ENCODE measurements at places on chromosomes 6 and 20.

DNA sequence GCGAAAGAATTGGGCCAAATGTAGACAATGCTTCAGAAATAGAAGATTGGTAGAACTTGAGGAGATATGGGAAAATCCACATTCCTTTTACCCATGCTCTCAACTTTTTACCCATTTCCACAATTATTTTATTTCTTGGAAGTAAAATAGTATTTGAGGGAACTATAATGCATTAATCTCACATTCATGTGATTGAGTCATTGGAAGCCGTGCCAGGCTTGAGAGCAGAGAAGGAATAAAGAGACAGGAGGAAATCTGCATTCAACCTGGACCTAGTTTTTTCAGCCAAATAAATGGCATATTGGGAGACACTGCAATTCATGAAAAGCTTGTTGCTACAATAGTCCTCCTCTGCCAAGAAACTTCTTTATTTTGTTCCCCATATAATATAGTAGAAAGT is 2.8 kb upstream of the NUP153 start:
- no peaks in the 10 kb centered on the region for H3K27me3 ChIP-seq
- no peak for DNase-seq
- H3K36me3 ChIP-seq = no peaks in the 10 kb centered on the region

DNA sequence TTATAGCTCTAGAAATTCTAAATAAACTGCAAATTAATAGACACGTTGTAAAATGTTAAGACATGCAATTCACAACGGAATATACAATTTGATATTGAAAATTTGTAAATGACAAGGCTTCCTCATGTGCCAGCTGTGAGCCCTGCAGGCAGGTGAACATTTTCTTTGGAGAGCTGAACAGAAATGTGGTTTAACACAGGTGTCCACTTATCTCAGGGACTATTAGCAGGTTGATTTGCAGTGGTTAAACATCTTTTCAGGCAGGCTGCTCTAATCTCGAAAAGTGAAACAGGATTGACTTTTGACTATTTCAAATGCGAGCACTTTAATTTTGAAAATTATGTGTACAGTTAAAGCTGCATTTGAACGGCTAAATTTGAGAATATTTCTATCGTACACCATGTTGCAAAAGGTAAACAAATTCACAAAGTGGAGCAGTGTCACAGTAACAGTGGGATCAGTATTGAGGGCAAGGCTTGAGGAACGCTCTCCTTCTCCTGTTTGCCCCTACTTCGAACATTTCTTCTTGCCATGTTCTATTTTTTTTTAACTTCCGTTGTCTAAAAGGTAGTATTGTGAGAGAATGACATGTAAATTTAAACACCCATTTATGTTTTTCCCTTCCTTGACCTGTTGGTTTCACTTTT is 210.8 kb downstream of the CDKAL1 start:
- H3K4me1 ChIP-seq = peaks cover 46% of the 10 kb centered on the region
- no peak for DNase-seq
- H3K36me3 ChIP-seq = peaks cover 21% of the 10 kb centered on the region
- no peaks in the 10 kb centered on the region for H3K27me3 ChIP-seq
- H3K27ac ChIP-seq = peak overlapping the region; percentile 73

GRCh38 chr6:98636941-98637340 is 197.4 kb upstream of the POU3F2 start:
- H3K4me1 ChIP-seq = peaks cover 33% of the 10 kb centered on the region
- H3K27me3 ChIP-seq = no peaks in the 10 kb centered on the region
- H3K4me3 ChIP-seq = no peak overlapping the region

GRCh38 chr20:8139899-8140298 is 7.8 kb downstream of the PLCB1 start:
- no peak overlapping the region for H3K4me3 ChIP-seq
- DNase-seq = no peak
- H3K27ac ChIP-seq = no peak overlapping the region
- H3K36me3 ChIP-seq = peaks cover 2% of the 10 kb centered on the region

GRCh38 chr6:2450546-2450945 is 205.1 kb upstream of the GMDS start:
- no peak overlapping the region for H3K4me3 ChIP-seq
- no peaks in the 10 kb centered on the region for H3K36me3 ChIP-seq
- no peak overlapping the region for H3K27ac ChIP-seq
- no peak for DNase-seq

DNA sequence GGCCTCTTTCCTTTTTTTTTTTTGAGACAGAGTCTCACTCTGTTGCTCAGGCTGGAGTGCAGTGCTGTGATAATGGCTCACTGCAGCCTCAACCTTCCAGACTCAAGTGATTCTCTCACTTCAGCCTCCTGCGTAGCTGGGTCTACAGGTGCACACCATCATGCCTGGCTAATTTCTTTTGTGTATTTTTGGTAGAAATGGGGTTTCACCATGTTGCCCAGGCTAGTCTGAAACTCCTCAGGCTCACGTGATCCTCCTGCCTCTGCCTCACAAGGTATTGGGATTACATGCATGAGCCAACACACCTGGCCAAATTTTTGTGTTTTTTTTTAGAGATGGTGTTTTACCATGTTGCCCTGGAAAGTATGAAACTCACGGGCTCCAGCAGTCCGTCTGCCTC is 29.3 kb downstream of the SRC start:
- H3K36me3 ChIP-seq = peaks cover 9% of the 10 kb centered on the region
- H3K27me3 ChIP-seq = no peaks in the 10 kb centered on the region
- no peak for DNase-seq
- peaks cover 7% of the 10 kb centered on the region for H3K4me1 ChIP-seq
- H3K4me3 ChIP-seq = no peak overlapping the region
- no peak overlapping the region for H3K27ac ChIP-seq

DNA sequence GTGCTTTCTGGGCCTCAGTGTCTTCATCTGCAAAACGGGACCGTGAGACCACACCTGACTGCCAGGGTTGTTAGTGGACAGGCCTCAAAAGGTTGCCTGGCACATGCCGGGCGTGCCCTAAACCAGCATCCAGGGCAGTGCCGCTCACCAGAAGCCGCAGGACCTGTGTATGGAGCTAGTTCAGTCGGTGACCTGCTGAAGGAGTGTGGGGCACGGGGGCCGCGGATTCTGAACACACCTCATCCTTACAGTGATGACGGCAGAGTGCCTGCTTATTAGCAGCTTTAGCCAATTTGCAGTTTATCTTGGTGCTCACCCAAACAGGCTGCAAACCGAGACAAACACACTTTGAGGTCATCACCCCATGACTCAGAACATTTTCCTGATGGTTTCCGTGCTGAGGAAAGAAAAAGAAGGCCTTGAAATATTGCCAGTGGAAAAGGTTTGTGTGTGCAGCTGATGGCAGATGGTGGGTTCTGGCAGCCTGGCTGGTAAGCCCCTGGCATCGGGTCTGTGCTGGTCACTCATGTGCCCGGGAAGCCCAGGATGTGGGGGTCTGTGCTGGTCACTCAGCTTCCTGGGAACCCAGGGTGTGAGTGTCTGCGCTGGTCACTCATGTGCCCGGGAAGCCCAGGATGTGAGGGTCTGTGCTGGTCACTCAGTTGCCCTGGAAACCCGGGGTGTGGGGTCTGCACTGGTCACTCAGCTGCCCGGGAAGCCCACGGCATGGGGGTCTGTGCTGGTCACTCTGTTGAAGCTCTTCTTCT is 153.8 kb downstream of the ERMARD start:
- H3K27me3 ChIP-seq = peaks cover 13% of the 10 kb centered on the region
- no peaks in the 10 kb centered on the region for H3K36me3 ChIP-seq
- H3K4me3 ChIP-seq = no peak overlapping the region
- DNase-seq = no peak
- no peak overlapping the region for H3K27ac ChIP-seq

GRCh38 chr20:63482021-63482587 is 9.6 kb upstream of the KCNQ2 start:
- H3K27me3 ChIP-seq = peaks cover 44% of the 10 kb centered on the region
- DNase-seq = no peak
- H3K27ac ChIP-seq = no peak overlapping the region
- no peaks in the 10 kb centered on the region for H3K4me1 ChIP-seq
- no peak overlapping the region for H3K4me3 ChIP-seq

DNA sequence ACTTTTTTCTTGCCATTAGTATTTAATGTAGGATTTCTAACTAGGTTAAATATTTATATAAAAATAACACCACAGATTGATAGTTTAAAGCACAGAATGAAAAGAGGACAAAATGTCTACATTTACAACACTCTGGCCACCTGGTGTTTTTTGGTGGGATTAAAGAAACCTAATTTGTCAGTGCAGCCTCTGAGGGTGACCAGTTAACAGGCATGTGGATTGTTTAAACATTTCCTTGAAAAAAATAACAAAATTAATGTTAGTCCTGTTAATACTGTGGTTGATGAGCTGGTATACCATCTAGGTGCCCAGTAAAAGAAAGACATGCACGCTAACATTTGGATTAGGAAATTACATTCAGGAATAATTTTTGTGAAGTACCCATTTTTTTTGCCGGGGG is 8.8 kb downstream of the SLC9A8 start:
- H3K36me3 ChIP-seq = peaks cover 20% of the 10 kb centered on the region
- no peaks in the 10 kb centered on the region for H3K4me1 ChIP-seq
- no peak for DNase-seq
- no peak overlapping the region for H3K27ac ChIP-seq
- no peaks in the 10 kb centered on the region for H3K27me3 ChIP-seq

DNA sequence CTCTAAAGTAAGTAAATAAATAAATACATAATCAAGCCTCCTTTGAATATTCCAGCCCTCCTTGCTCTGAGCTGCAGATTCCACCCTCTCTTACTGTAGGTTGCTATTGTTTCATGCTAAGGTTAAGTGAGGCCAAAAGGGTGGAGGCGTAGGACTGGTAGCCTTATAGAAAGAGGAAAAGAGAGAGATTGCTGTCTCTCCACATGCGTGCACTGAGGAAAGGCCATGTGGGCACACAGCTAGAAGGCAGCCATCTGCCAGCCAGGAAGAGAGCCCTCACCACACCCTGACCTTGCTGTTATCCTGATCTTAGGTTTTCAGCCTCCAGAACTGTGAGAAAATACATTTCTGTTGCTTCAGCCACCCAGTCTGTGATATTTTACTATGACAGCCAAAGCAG is 87.4 kb upstream of the SHLD1 start:
- H3K36me3 ChIP-seq = no peaks in the 10 kb centered on the region
- H3K4me1 ChIP-seq = no peaks in the 10 kb centered on the region
- no peak for DNase-seq

DNA sequence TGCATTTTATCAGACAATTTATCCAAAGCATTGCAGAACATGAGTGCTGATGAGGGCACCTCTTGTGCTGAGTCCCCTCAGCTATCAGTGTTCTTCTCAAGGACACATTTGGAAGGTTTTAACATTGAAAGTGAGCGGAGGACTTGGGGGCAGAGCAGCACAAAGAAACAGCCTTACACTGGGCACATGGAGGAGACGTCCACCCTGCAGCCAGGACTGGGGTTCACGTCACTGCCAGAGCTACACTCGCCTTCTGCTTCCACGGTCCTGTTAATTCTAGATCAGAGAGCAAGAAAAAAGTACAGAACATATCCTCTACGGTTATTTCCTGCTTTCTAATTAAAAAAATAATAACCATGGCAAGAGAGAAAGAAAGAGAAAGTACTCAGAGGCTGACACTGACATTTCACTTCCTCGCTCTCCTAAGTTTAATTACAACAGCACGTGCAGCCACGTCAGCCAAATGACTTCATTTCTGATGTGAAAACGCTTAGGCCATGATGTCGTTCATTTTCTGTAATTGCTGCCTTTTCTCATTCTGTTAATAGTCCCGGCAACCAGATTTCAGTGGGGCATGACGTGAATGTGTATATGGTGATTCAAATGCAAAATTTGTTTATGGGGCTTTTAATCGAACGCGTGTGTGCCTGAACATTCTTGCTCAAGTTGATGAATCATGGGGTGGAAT is 5.1 kb downstream of the PRND start:
- H3K36me3 ChIP-seq = no peaks in the 10 kb centered on the region
- no peaks in the 10 kb centered on the region for H3K4me1 ChIP-seq
- H3K4me3 ChIP-seq = no peak overlapping the region

GRCh38 chr6:33015798-33016197 is 6.4 kb upstream of the HLA-DOA start:
- peaks cover 28% of the 10 kb centered on the region for H3K27me3 ChIP-seq
- DNase-seq = no peak
- no peaks in the 10 kb centered on the region for H3K36me3 ChIP-seq
- H3K4me1 ChIP-seq = peaks cover 25% of the 10 kb centered on the region

DNA sequence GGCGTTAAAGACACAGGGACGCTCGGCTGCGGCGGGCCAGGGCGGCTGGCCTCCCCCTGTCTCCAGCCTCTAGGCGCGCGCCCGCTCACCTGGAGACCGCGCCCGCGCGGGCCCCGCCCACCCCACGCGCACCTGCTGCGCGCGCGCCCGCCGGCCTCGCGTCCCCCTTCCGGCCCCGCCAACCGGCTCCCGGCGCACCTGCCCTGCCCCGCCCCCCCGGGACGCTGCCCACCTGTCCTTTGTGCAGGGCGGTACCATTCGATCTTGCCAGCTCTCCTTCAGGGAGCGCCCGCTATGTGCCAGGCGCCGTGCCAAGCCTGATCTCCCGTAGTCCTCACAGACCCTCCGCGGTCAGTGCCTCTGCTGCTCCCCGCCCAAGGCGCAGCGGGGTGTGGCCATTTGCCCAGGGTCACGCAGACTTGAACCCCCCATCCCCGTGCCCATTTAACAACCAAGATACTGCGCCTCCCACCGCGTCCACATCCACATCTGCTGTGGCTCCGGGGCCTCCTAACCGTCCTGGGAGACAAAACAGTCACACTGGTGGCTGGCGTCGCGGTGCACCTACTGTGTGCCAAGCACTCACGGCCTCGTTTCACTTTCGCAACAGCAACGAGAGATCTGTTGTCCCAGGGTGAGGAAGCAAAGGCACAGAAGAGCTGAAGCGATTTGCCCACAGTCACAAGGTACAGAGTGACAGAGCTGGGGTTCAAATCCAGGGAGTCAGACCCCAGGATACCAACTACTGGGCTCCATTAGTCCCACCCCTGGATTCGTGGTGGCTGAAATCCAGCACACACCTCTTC is 48.1 kb downstream of the NOL4L start:
- H3K4me1 ChIP-seq = peaks cover 29% of the 10 kb centered on the region
- peak; percentile 70 for DNase-seq
- H3K36me3 ChIP-seq = no peaks in the 10 kb centered on the region
- H3K27ac ChIP-seq = peak overlapping the region; percentile 91
- peaks cover 29% of the 10 kb centered on the region for H3K27me3 ChIP-seq

DNA sequence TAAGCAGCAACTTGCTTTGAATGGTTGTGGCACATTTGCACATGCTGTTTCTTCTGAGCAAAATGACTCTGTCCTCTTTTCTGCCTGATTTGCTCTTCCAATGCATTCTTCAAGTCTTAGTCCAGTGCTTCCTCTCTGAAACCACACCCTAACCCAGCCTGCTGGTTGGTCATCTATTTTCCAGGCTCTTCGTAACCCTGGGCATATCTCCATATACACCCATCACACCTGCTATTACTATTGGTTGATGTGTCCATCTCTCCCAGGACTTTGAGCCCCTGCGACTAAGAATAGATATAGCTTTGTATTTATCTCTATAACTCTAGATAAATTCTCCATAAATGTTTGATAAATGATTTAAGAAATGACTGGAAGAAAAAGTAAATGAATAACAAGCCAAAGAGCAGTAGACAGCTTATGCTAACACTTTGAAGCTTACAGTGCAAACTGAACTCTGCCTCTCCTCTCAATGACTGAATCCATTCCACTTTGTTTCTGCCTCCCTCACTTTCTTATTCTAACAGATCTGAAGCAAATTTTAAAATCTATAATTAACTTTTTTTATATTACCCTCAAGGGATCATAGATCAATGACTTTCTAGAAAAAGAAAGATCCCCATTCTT is 59.7 kb upstream of the NT5E start:
- H3K27me3 ChIP-seq = no peaks in the 10 kb centered on the region
- peaks cover 43% of the 10 kb centered on the region for H3K4me1 ChIP-seq
- H3K36me3 ChIP-seq = no peaks in the 10 kb centered on the region
- H3K4me3 ChIP-seq = no peak overlapping the region
- DNase-seq = no peak
- H3K27ac ChIP-seq = no peak overlapping the region

GRCh38 chr6:53239526-53239925 is 90.9 kb upstream of the GCM1 start:
- H3K4me3 ChIP-seq = no peak overlapping the region
- H3K36me3 ChIP-seq = no peaks in the 10 kb centered on the region
- no peak for DNase-seq
- peaks cover 6% of the 10 kb centered on the region for H3K27me3 ChIP-seq
- H3K27ac ChIP-seq = no peak overlapping the region

Data from progenitor cell of endocrine pancreas (in vitro differentiated cells).